ENCODE measurements at places on chromosomes 4 and X.

- DNase-seq, result no peak
Observed at GRCh38 chr4:10082047-10082446, 34.6 kb downstream of the WDR1 start.

DNA sequence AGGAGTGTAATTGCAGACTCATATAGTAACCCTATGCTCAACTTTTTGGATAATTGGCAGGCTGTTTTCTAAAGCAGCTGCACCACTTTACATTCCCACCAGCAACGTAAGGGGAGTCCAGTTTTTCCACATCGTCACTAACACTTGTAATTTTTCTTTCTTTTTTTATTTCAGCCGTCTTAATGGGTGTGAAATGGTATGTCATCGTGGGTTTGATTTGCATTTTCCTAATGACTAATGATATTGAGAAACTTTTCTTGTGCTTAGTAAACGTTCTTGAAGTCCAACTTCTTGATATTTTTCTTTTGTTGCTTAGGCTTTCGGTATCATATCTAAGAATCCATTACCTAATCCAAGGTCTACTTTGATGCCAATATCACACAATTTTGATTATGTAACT lies 95.3 kb upstream of the IL1RAPL1 start:
- DNase-seq, result no peak

DNA sequence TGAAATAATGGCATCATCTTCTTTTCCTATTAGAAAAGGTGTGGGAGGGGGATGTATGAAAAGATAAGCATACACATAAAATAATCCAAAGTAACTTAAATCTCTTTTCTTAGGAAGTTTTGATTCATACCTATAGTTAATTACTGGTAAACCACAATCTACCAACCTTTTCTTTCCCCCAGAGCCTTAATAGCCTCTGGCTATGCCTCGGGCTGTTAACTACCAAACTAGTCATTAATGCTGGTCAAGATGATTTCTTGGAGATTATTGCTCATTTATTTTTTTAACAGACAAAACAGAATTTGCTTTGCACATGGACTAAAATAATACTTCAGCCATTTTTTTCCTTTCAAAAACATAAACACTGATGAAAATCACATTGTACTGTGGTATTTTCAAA lies 16.9 kb downstream of the NAA11 start:
- DNase-seq, result no peak

- no peak for DNase-seq
Observed at GRCh38 chr4:105060628-105061027, 86.0 kb upstream of the TET2 start.

GRCh38 chr4:52585379-52585778 lies 73.7 kb downstream of the USP46 start:
- DNase-seq, result no peak

GRCh38 chr4:96102541-96103026 lies 262.7 kb downstream of the PDHA2 start:
- peak; percentile 49 for DNase-seq

Data from brain microvascular endothelial cell (primary cell).